ENCODE measurements at places on chromosomes 7 and 10.

GRCh38 chr10:114604357-114605130, 53.5 kb downstream of the ABLIM1 start:
- DNase-seq, result no peak

DNA sequence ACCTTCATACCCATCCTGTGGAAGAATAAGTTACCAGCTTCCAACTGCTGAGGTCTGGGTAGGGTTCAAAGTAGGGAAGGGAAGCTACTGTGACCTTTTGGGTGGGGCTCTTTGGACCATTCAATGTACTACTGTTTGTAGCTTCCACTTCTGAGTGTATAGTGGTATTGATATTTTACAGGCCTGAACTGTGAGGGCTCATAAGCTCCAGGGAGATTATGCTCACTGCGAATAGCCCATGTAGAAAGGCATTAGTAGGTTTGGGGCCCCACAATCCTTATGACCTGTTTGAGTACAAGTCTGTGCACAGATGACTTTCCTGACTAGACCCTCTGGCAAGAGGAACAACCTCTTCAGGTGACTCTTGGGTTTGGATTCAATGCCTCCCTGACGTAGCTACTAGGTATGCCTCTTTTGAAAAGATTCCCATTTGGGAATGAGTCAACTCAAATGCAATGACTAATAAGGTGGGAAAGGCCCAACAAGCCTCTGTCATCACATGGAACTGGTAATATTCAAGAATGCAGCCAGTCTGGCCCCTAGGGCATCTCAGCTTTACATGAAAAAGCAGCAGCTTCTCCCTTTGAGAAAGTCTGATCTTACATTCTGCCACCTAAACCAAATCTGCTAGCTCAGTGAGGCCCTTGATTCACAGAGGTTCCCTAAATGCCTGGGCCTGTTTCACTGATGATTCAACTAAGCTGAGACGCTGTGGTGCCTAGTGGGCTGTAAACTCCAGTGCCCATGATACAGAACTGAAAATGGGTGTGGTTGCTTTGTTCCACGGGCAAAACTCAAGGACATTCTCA, 79.8 kb downstream of the ABI1 start:
- DNase-seq, result peak; percentile 69

- no peak for DNase-seq
Observed at GRCh38 chr7:2909043-2909442, 64.9 kb upstream of the GNA12 start.

- DNase-seq, result no peak
Observed at GRCh38 chr10:104096692-104097091, 11.0 kb upstream of the COL17A1 start.

GRCh38 chr10:125164421-125164820, 4.1 kb upstream of the CTBP2 start:
- DNase-seq, result no peak

GRCh38 chr7:159007364-159007995, 137.2 kb downstream of the VIPR2 start:
- no peak for DNase-seq

DNA sequence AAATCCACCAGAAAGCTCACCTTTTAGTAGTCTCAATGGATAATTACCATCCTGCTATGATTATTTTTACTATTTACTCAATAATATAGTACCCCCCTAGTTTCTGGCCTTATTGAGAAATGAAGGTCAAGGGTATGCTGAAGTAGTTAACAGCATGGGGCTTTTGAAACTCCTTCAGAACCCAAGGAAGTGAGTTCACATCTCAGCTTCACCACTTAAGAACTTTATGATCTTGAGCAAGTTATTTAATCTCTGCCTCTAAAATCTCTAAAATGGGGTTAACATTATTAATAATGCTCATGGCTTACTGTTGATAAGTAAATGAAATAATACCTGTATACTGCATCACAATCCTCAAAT, 5.8 kb downstream of the MTPN start:
- DNase-seq, result no peak

- DNase-seq, result no peak
Observed at GRCh38 chr7:36623247-36623646, 101.0 kb downstream of the AOAH start.

Measured in HAP-1 (cell line).